ENCODE measurements at places on chromosomes 4 and X.

- no peak for DNase-seq
Observed at GRCh38 chrX:825991-826390, 195.4 kb downstream of the SHOX start.

GRCh38 chr4:165016971-165017370, 14.8 kb upstream of the TRIM60 start:
- peak; percentile 2 for DNase-seq

- DNase-seq: peak; percentile 45
Observed at GRCh38 chr4:52641854-52642563, 17.1 kb downstream of the USP46 start.

DNA sequence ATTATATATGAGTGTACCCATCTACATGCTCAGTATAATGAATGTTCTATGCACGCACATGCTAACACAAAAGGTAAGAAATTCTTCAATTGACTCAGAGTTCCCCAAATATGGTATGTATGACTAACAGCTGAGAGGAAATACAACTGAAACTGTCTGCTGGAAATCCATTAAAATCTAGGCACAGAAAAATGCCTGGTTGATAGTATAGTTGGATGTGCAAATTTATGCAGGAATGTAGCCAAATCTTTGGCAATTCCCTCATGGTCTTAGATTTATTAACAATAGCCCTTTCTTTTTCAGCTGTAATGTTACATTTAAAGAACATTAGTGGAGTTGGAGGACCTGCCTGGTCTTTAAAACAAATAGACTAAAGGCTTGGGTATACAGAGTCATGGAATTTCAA, 5.5 kb downstream of the CAMK2D start:
- DNase-seq: peak; percentile 62

GRCh38 chr4:100728861-100729260, 211.0 kb upstream of the EMCN start:
- no peak for DNase-seq

All from HCEC 1CT (cell line).